SJSA1 (cell line): ENCODE measurements at places on chromosomes 5 and 9. TPM values are rescaled to one million over a fixed set of nuclear protein-coding genes. Genes with fewer than 3 reads are reported as not detected.

GRCh38 chr9:76789840-76790239, 25.6 kb downstream of the PCA3 start:
- DNase-seq: no peak

GRCh38 chr5:123752552-123753179, 240.7 kb downstream of the CSNK1G3 start:
- peak; percentile 74 for DNase-seq

- DNase-seq: no peak
Measured at GRCh38 chr9:1581926-1582325, 433.2 kb upstream of the SMARCA2 start.

- no peak for DNase-seq
Measured at GRCh38 chr5:176816791-176817347, 6.5 kb downstream of the UNC5A start.

GRCh38 chr5:1925111-1926070, 42.7 kb upstream of the IRX4 start:
- peak; percentile 39 for DNase-seq

DNA sequence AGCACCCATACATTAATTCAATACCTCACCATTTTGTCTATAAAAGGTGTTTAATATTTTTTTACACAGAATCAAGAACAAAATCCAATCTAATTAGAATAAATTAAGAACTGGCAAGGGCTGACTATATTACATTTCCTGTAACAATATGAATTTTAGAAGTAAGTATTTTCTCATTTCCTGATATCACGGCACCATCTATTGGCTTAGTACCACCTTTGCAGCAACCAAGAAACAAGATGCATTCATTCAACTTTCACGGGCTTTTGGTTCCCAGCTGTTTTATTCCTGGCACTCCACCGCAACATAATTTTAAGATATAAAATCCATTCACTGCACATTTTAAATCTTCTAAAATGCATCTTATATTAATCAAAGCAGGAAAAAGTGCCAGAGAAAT, 20.6 kb downstream of the PSMB7 start:
- DNase-seq: no peak

NOXA1 gene
- total RNA-seq: not detected in 2 replicates

GRCh38 chr5:56962286-56962685, 10.4 kb upstream of the MIER3 start:
- no peak for DNase-seq

GRCh38 chr5:160369990-160370712, at the start of gene C1QTNF2:
Gene C1QTNF2 (minus strand): TSS chr5:160370626. CDS start chr5:160355011, 15,615 bp downstream.
- DNase-seq: peak; percentile 68

DNA sequence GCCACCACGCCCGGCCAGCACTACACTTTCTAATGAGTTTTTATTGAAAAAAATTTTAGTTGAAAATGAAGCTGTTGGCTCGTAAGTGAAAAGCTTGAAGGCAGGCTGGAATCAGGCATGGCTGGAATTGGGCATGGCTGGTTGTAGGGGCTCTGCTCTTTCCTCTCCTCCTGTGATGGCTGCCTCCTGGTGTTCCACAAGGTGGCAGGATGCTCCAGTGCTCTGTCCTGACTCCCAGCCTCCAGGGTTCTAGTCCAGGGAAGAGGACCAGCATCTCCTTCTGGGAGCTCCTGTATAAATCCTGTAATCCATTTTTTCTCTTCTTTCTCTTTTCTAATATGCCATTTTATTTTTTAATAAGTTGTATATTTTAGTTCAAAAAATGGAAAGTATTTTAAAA, 57.2 kb upstream of the DHFR start:
- DNase-seq: peak; percentile 28

GRCh38 chr9:111483858-111484571, at the start of gene ECPAS:
Gene ECPAS (minus strand): TSS chr9:111484383. CDS start chr9:111472918, 11,465 bp downstream.
- DNase-seq: peak; percentile 79

GRCh38 chr9:105881021-105881420, 186.7 kb downstream of the TMEM38B start:
- DNase-seq: no peak

TAS2R1 gene
- total RNA-seq: not detected in 2 replicates

GRCh38 chr9:134192951-134193731, 28.8 kb upstream of the RNU6ATAC start:
- no peak for DNase-seq

DNA sequence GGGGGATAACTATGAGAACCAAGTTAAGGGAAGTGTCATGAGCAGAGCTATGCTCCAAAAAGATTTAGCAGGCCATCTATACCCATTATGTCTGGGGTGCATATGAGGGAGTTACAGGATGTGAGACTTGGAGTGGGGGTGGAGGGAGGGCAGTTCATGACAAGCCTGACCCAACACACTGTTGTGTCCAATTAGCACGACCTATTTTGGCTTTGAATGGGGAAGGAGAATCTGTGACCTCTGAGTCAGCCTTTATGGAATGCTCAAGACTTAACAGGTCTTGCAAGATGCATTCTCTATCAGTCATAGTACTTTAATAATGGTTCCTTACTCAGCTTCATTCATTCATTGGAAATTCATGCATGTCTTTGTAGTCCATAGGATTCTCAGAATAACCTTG, 71.7 kb downstream of the GRIA1 start:
- DNase-seq: peak; percentile 75

DNA sequence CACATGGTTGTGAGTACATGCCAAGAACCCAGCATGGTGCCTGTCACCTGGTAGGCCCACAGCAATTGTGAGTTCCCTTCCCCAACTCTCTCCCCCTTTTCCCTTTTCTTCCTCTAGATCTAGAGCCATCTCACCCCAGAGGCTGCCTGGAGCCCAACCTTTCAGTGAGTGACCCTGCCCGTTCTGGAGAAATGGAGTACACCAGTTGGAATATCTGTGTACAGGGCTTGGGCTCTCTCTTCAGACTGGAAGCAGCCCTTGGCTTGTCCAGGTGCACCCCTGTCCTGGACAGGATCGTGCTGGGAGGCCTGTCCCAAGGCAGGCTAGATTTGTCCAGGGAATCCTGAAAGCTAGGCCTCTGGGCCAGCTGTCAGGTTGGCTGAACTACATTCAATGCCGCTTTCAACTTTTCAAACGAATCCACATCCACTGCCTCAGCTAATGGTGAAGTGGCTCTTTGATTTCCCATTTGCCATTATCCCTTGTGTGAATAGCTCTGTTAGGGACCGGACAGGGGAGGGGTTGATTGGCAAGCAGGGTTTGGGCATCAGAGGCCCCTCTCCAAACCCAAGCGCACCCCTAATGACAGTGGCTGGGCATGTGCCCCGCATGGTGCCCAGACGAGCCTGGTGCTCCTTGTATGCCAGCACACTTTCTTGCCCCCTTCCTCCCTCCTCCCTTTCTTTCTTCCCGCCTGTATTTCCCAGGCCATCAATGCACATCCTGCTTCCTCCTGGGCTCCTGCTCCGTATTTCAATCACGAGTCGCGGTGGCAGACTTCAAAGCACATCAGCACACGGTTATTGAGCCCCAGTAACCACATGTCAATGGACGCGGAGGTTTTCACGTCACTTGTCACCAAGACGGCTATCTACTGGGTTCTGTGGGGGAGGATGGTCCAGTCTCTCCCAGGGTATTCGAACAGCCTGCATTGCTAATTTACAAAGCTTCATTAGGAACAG, 211.2 kb downstream of the DAB2IP start:
- DNase-seq: no peak

FAT2 gene
- total RNA-seq: under 0.01 TPM in 1 of 2 replicates, not detected in the other

LIX1 gene
- total RNA-seq: not detected in 2 replicates

IER5L gene
- 6.7 and 8.8 TPM in 2 replicates for total RNA-seq
